ENCODE measurements at places on chromosomes 3 and 15.

- no peak for DNase-seq
Measured at GRCh38 chr3:69232482-69232881, 110.1 kb upstream of the LMOD3 start.

GRCh38 chr3:196883361-196883760 is 15.6 kb downstream of the SENP5 start:
- DNase-seq, result no peak

- no peak for DNase-seq
Measured at GRCh38 chr3:130342821-130343661, 2.4 kb upstream of the COL6A5 start.

- DNase-seq, result no peak
Measured at GRCh38 chr15:36790891-36791290, 211.5 kb downstream of the CDIN1 start.

DNA sequence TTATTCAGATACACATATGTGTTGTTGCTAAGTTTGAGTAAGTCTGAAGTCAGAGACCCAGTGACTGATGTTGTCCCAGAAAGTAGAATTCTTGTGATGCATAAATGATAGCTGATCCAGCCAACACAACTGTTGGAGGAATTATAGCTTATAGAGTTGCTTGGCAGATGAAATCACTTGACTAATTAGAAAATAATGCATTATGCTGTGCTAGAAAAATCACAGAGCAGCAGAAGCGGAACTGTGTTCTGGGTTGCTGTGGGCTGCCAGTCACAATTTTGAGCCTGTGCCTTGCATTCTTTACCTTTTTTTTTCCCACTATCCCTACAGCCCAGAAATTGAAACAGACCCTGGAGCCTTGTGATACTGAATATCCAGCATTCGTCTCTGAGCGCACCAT is 90.0 kb upstream of the LRTM1 start:
- DNase-seq, result no peak

GRCh38 chr3:83655083-83655482 is 1303.7 kb upstream of the CADM2 start:
- no peak for DNase-seq

DNA sequence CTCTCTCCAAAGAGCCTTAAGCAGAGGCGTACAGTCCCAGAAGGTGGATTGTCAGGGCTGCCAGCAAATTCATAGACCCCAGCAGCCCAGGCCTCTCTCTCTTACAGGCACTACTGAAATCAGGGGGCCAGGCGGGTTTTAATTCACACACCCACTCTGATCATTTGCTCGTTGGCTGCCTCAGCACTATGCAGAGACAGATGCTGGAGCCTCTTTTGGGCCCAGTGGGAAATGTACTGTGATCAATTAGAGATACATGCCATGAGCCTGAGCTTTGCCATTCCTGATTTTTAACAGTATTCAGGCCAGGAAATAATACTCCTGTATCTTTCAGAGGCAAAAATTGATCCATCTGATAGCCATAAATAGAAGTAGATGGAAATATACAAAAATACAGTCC is 53.0 kb downstream of the CMTM6 start:
- DNase-seq, result no peak

GRCh38 chr3:11386465-11387113 is 114.4 kb downstream of the ATG7 start:
- DNase-seq, result no peak

DNA sequence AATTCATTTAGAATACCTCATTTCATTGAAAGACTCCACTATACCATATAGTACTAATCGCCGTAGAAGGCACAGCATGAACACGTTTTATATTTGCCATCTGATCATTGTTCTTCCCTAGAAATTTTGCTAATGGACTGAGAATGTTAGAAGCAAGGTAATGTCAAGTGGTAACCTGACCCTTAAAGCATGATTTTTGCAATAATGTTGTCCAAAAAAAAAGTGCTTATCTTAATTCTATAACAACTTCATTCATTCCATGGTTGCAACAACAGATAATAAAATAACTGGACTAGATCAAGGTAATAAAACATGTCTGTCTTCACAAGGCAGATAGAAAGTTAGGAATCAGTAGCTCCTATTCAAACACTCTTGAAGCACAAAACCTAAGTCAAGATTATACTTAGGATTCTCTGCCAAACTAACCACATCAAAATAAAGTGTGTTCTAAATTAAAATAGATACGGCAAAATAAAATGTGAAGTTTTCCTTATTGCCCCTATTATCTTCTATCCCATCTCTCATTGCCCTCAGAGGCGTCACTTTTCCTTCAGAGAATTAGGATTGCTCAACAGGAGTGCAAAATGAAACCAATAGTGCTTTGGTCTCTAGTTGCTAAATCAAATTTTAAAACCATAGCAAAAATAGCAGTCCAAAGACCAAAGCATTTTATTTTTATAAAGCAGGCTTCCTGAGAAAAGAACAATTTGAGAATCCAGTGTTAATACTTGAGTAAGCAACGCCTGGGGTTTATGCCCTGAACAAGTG is 317.4 kb upstream of the UBE2E2 start:
- DNase-seq, result no peak

- DNase-seq, result no peak
Measured at GRCh38 chr3:4079339-4080195, 223.6 kb upstream of the SETMAR start.
